ENCODE measurements at places on chromosomes 3 and 15.

GRCh38 chr3:58340594-58341244 is 8.0 kb downstream of the PXK start:
- no peak for DNase-seq

DNA sequence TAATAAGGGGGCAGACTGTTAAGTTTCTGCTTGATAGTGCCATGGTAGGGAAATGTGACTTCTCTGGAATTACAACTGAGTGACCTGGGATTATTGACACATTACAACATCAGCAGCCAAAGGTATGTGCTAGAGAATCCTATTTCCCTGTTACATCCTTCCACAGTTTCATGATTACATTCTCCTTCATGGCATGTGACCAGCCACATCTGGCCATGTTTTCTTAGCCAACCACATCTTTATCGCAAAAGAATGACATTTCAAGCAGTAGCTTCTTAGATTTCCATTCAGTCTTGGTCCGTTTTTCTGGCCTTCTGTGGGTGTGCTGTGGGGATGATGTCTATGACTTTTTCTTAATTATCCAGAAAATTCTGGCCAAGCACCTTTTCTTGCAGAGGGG is 45.4 kb upstream of the CTDSPL start:
- DNase-seq: no peak

DNA sequence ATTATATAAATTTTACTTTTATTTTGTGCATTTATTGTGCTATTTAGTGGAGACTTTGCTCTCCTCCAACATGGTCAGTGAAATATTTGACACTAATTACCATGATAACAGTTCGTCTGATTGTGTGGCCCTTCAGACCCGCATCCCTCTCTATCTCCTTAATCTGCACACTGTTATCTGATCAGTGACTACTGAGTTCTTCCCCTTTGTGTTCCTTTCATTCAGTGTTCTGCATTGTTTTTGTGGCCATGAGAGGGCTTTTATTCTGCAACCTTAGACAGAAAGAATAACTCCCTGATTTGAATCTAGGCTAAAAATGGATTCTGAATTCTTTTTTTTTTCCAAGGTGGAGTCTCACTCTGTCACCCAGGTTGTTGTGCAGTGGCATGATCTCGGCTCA is 11.9 kb upstream of the FMN1 start:
- no peak for DNase-seq

- DNase-seq: no peak
These were observed 497 bp upstream of the RPLP1 start for GRCh38 chr15:69451951-69452691.

DNA sequence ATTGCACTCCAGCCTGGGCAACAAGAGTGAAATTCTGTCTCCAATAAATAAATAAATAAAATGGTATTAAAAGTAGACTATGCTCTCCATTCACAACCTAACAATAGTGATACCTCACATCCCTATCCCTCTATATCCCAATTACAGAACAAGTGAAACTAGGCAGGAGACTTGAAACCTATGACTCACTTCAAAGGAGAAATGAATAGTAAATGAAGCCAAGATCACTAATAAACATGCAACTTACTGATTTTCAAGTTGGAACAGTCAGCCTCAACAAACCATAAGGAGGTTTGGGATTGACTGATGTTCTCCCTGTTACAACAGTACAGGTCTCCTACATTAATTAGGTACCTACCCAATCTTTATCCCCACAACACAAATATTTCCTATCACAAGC is 103.4 kb downstream of the GSK3B start:
- no peak for DNase-seq

DNA sequence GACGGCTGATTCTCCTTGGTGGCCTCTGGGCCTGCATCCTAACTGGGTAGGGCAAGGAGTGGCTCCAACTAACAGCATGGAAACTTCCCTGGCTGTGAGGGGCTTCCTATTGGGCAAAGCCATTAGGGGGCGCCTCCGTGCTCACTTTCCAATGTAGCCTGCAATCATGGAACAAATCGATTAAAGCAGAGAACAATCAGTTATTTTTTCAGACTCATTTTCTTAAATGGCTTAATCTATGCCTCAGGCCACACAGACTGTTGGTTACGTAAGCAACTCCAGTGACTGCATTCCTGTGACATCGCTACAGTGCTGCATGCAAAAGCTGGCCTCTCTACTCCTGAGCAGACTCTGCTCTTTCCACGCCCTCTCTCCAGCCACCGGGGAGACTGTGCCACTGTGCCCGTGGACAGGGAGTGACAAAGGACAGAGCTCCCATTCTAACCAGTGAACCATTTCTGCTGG is 278.9 kb downstream of the KLF13 start:
- no peak for DNase-seq

DNA sequence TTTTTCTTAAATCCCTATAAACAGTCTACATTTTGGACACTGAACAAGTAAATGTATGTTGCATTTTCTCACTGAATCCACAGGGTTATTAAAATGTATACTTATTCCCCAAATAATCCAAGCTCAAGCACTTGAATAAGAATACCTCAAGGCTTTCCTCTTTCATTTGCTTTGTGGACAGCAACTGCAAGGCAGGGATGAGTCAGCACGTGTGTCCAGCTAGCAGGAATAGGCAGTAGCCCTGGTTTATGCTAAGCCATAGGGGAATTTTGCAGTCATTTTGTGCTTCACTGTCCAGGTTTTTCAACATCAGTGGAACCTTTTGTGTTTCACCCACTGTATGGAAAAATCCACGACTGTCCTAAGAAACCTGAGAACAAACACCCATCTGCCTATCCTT is 96.7 kb upstream of the KCNMB2 start:
- no peak for DNase-seq

- DNase-seq: no peak
These were observed 221.2 kb downstream of the SQOR start for GRCh38 chr15:45855907-45856579.

- no peak for DNase-seq
These were observed 56.2 kb downstream of the B3GNT5 start for GRCh38 chr3:183309276-183309675.

DNA sequence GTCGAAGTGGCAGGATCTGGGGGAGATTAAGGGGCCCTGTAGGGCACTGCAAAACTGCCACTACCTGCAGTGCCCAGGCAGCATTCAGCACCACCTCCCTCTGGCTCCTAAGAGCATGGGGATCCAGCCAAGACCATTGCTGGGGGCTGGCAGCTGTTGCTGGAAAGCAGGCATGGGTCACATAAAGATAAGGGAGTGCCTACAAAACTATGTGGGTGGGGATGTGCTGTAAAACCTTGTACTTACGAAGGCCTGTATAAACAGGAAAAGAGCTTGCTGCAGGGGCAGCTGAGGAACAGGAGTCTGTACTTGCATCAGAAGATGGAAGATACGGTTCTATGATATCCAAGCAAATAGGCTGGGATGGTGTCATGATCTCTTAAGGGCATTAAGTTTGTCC is 27.1 kb downstream of the IL20RB start:
- DNase-seq: no peak

DNA sequence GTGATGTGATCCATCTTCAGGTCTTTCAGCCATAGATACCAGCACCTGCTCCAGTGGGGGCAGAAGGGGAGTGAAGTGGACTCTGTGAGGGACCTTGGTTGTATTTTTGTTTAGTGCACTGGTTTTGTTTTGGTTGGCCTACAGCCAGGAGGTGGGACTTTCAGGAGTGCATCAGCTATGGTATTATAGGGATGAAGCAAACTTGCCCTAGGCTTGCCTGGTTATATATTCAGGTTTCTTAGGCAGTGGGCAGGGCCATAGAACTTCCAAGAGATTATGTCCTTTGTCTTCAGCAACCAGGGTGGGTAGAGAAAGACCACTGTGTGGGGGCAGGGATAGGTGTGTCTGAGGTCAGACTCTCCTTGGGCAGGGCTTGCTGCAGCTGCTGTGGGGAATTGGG is 337.3 kb upstream of the SGO1 start:
- DNase-seq: no peak

- DNase-seq: no peak
These were observed 11.0 kb upstream of the ADCY5 start for GRCh38 chr3:123459862-123460261.

- DNase-seq: no peak
These were observed 71.5 kb upstream of the TNIK start for GRCh38 chr3:171531716-171532115.

- no peak for DNase-seq
These were observed 47.2 kb downstream of the SPTSSB start for GRCh38 chr3:161323926-161324621.

All from T-helper 2 cell (primary cell).